ENCODE measurements at places on chromosomes 1 and 21.

DNA sequence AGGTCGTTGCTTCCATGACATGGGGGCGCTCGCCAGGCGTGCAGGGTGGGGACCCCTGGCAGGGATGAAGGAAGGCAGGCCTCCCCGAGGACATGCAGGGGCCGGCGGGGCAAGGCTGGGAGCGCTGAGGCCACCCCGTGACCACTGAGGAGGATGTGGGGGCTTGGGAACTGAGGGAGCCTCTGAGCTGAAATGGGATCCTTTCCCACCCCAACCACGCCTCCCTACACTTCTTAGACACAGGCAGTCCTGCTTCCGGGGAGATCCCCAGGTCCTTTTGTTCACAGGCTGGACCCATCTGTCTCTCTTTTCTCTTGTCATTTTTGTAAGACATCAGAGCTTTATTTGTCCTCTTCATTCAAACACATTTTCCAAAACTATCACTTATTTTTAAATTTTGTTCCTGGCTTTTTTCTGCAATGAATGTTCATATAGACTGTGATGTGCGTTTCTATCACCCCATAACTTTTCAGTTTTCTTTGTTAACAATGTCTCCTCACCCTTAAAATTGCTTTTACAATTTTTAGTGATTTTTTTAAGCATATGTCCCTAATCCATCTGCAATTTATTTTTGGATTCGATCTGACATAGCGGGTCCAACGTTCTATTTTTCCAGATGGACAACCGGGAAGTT is 156.7 kb upstream of the BACE2 start:
- no peak for DNase-seq

- no peak for DNase-seq
These were observed 943 bp downstream of the ERRFI1 start for GRCh38 chr1:8025061-8025670.

- no peak for DNase-seq
These were observed 44.1 kb downstream of the RASSF5 start for GRCh38 chr1:206551296-206551985.

DNA sequence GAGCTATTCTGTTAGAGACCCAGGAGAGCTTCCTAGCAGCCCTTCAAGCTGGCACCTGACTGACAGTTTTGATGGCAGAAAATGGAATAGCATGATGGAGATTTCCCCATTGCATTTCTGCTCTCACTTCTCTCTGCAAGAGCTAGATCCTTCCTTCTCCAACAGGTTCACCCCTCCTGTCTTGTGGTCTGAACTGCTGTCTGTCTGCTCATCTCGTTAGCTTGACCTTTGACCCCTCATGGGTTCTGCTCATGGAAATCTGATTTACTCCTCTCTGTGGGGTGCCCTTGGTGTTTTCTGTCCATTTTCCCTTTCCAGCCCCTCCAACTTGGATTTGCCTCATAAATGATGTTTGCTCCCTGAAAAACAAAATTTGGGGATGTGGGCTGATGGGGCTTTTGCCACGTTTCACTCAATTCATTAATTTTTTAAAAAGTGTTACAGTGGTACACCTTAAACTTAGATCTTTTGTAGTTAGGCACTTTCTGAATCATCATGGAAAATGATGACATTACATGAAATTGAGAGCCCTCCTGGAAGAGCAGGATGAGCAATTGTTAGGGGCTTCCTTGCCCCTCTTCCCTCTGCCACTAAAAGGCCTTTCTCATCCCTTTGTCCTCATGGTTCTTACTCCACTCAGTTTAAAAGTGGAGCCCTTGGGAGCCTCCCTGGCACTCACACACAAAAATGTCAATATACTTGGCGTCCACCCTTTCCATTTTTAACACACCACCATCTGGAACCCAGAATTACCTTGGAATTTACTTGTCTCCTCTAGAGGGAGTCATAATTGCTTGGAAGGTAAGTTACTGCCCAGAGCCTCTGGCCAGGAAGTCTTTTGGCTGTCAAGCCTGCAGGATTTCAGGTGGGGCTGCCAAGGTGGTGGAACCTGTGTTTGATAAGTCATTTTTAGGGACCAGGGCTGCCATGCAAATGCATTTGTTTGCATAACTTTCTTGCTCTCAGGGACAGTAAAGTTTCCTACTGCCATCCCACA is 31.9 kb upstream of the IL19 start:
- no peak for DNase-seq

DNA sequence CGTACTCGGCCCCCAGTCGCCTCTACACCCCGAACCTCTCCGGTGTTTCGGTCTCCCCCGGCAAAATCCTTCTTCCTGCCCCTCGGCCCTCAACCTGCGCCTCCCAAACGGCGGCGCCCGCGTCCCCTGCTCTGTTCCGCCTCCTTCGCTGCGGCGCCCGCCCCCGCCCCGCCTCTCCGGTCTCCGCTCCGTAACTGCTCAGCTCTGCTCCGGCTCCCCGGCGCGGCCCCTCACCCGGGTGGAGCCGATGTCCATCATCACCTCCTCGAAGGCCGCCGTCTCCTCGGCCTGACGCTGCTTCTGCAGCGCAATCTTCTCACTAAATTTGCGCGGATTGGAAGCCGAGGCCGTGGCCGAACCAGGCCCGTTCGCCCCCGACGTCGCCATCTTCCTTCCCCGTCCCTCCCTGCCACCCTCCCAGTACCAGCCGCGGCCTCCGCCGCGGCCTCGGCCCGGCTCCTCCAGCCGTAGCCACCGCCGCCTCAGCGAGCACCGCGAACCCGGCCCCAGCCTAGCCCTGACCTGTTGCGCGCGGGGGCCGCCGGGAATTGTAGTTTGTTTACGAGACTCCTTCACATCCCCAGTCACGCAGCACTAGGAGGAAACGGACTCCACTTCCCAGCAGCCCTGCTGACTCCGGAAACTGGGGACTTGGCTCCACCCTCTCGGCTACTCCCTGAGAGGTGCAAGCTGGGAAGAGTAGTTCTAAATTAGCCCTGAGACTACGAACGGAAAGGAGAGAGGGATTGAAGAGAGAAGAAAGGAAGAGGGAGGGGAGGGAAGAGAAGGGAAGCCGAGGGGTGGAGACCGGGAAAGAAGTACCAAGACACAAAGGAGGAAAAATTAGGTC is at the start of gene CRTC2:
CRTC2 (minus strand) TSS at position 502 of the 850 bp plus-strand sequence; CDS start at position 387, 115 bp downstream.
- peak; percentile 99 for DNase-seq
